ENCODE measurements at places on chromosomes 5 and 9. TPM values are rescaled to one million over a fixed set of nuclear protein-coding genes. Genes with fewer than 3 reads are reported as not detected.

Gene ELOVL7
- 7.0 TPM for total RNA-seq

Gene UGCG
- total RNA-seq = 44.9 TPM

Gene GPR151
- total RNA-seq = not detected

Gene BSPRY
- total RNA-seq = 7.7 TPM

Gene DMRT2
- total RNA-seq = not detected

Gene FBN2
- 18.4 TPM for total RNA-seq

Gene DMXL1
- total RNA-seq = 41.7 TPM

Gene FRMD3
- 2.6 TPM for total RNA-seq

Gene PCDHGA2
- total RNA-seq = 1.0 TPM

Gene PITX1
- not detected for total RNA-seq

Data from GM23338 (cell line).